Stimulated activated CD8-positive, alpha-beta memory T cell treated with anti-CD3 and anti-CD28 coated beads, Interleukin-4, amount 100 ng/mL, for 4 hours (primary cell): ENCODE measurements at places on chromosomes 3 and 15.

- DNase-seq: no peak
These were observed 380.7 kb downstream of the EPHB1 start for GRCh38 chr3:135175728-135176277.

GRCh38 chr3:152960684-152961083 is 125.8 kb downstream of the P2RY1 start:
- no peak for DNase-seq

DNA sequence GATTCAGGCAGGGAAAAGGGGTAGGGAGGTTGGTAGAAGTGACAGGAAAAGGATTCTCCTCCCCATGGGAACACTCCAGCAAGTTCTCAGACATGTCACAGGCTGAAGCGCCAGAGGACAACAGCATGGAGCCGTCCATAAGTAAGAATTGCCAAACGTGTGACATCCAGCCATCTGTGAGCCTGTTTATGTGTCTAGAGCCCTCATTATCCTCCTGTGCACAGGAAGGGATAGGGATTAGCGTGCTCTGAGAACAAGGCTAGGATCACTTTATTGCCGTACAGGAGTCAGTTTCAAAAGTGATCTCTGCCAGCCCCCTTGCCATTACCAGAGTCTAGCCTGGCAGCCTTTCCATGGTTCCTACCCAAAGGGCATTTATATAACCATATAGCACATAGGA is 549.5 kb downstream of the NTRK3 start:
- no peak for DNase-seq

DNA sequence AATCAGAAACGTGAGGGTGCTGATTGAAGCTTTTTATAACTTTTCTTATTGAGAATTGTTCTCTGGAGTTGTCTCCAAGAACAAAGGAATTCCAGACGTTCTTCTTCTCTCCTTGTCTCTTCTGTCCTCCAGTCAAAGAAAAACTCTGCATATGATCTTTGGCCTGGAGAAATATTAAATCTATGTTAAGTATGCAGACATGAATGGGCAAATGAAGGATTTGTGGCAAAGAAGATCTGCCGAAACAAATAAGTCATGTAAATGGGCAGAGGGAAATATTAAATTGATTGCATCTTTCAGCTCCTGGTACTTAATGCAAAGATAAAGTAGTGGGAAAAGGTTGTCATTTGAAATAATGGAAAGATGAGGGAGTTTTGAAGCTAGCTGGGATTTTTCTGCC is 74.9 kb downstream of the IGF1R start:
- DNase-seq: no peak

GRCh38 chr3:141452045-141452444 is 34.8 kb upstream of the RASA2 start:
- no peak for DNase-seq

DNA sequence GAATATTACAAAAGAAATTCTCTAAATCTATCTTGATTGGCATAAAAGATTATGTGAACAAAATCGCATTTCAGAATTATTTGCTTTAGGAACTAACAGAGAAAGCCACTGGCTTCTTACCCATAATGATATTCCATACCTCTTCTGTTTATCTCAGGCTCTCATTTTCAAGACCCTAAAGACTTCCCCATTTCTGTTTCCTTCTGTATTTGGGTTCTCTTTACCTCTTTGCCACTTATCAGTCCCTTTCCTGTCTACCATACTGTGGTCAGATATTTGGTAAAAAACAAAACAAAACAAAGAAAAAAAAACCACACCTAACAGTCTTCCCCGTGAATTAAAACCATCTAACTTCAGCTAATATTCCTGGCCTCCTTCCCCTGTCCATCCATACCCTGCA is 108.5 kb downstream of the LRRC28 start:
- no peak for DNase-seq

- no peak for DNase-seq
These were observed 577.7 kb downstream of the MECOM start for GRCh38 chr3:169085827-169086226.

GRCh38 chr15:55118344-55118870 is 78.3 kb downstream of the RSL24D1 start:
- no peak for DNase-seq

GRCh38 chr3:50817756-50818529 is 143.2 kb downstream of the DOCK3 start:
- DNase-seq: no peak

GRCh38 chr3:175129126-175129525 is 270.0 kb downstream of the NAALADL2 start:
- DNase-seq: no peak

- no peak for DNase-seq
These were observed 18.3 kb upstream of the SLMAP start for GRCh38 chr3:57737840-57738239.

DNA sequence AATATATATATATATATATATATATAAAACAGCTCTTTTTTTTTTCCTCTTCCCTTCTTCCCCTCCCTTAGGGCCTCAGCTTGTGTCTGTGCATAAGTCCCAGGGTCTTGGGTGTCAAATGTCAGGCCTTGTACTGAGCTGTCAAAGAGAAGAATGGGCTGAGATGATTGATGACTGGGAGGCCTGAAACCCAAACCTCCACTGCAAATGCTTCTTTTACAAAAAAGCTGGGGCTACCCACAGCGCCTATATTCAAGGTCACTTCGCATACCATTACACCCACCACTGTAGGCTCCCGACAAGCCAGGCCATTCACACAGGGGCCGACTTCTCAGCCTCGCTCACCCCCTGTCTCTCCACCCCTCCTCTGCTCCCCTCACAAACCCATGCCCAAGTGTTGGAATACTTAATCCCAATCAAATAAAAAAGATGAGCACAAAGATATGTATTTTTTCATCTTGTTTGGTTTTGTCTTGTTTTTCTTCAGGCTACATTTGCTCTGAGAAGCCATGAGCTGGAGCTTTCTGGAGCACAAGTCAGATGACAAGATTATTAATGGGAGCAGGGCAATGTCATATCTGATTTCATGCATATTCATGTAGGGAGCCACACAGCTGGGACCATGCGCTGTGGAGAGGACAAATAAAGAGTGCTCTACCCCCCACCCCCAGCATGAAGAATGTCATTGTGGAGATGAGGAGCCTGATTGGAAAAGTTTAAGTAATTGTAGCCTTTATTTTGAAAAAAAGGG is 614.4 kb upstream of the NR2F2 start:
- no peak for DNase-seq

- no peak for DNase-seq
These were observed 130.4 kb downstream of the FEZF2 start for GRCh38 chr3:62242831-62243509.

- no peak for DNase-seq
These were observed 372.1 kb downstream of the NR2F2 start for GRCh38 chr15:96702589-96702988.

DNA sequence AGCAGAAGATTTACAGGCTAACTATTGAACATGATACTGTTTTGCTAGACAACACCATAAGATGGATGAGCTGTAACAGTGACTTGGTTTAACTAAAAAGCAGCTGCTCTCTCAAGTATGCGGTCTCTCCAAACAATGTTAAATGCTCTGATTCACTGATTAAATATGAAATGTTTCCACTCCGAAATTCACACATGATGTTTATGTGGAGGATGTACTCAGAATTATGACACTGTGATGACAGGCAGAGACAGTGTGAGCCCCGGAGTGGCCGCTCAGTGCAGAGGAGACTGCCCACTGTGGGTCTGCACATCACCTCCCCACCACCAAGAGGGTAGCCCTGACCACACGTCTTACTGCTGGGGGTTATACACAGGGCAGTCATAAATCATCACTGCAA is 83.9 kb upstream of the MEX3B start:
- DNase-seq: no peak

- no peak for DNase-seq
These were observed 73.6 kb downstream of the APBA2 start for GRCh38 chr15:28959326-28959725.

DNA sequence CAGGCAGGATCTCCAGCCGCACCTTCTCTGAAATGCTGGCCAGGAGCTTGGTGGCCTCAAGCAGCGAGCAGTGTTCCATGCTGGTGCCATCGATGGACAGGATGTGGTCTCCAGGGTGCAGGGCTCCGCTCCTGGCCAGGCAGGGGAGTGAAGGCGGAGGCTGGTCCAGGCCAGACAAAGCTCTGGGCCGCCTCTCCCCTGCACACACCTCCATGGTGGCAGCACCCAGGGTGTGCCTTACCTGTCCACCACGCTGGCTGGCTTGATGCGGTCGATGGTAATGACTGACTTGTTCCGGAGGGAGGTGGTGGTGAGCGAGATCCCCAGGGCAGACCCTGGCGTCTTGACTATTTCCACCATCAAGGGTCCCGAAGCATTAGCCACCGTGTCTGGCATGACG is 20.0 kb downstream of the GRIP2 start:
- no peak for DNase-seq

- no peak for DNase-seq
These were observed 83.3 kb downstream of the MEX3B start for GRCh38 chr15:81962482-81962881.

GRCh38 chr3:11660242-11660641 is 16.5 kb upstream of the VGLL4 start:
- DNase-seq: no peak

DNA sequence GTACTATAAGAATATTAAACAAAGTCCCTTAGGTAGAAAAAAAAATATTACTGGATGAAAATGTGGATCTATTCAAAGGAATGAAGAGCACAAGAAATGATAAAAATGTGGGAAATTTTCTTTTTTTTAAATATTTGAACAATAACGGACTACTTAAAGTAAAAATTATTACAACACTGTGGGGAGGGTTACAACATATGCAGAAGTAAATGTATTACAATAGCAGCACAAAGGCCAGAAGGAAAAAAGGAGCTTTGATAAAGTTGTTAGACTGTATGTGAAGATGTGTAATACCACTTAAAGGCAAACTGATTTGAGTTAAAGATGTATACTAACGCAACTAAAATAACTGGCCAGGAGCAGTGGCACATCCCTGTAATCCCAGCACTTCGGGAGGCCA is 427.1 kb downstream of the SHQ1 start:
- no peak for DNase-seq

GRCh38 chr15:70516408-70517193 is 246.8 kb downstream of the UACA start:
- DNase-seq: no peak

DNA sequence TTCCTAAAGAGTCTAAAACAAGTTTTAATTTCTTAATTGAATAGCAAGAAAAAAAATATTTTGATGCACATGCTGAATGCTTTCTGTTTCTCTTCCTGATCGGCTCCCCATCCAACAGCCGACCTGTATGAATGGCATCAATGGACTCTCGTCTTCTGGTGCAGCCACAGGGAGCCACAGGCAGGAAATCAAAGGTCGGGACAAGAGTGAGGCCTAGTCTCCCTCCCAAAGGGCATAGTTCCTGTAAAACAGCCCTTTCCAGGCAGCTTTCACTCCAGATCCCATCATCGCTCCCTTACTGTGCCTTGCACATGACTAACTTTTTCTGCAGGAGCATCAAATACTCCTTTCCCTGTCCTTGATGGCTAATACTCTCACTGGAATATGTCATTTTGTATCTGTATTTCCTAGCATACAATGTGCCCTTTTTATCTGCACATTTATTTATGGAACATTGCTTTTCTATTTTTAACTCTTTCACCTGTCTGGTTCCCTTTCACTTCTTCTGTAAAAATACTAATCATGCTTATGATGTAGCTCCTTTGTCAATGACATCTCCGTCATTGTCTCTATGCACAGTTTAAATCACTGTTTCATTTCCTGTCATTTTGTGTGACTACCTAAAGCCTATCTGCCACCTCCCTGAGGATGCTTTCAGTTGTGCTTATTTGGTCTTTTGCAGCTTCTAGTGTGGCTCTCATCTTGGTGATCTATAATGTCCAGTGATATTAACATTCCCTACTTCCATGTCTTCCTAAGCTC is 326.2 kb downstream of the CTNNB1 start:
- no peak for DNase-seq

DNA sequence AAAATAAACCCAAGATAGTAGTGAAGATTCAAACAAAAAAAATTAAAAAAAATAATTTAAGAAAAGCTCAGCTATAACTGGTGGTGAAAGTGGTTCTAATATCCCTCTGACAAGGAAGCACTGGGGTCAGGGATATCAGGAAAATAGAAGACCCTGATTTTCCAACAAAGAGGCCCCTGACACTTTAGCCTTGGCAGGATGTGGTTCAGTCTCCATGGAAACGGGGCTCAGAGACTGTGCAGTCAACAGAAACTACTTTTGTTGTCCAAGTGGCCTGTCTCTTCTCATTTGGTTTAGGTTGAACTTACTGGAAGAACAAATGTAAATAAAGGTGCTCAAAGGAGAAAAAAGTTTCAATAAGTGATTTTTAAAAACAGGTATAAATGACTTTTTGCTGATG is 27.2 kb downstream of the INTS14 start:
- DNase-seq: no peak

DNA sequence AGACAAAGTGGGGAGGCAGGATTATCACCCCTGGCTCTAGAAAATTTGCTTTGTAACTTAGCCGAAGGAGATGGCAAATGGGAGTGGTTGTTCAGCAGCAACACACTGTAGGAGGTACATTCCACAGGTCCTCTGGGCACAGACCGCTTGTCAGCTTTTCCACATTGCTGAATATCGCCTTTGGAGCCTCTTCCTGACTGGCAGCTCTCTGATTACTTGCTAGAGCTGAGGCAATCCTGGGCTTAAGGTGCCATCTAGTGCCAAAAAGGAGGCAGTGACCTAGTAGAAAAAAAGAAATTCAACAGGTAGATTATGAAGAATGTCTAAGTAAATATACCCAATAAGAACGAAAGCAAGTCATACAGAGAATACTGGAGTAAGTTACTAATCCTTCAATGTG is 13.1 kb upstream of the SCN5A start:
- DNase-seq: no peak

GRCh38 chr3:10667269-10667668 is 148.8 kb upstream of the SLC6A11 start:
- DNase-seq: no peak

DNA sequence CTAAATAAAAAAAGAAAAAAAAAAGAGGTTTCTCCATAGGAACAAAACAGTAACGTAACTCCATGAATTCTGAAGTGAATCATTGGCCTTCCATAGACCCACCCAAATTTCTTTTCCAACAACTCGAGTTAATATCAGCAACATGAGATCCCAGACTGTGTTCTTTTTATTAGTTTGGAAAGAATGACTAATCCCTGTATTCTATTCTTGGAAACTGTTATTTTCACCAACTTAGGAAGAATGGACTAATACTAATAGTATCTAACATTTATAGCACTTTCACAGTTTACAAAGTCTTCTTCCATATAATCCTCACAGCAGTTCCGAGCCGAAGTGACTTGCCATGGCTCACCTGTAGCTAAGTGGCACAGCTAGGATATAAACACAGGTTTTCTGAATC is 72.7 kb upstream of the SLC4A7 start:
- no peak for DNase-seq

DNA sequence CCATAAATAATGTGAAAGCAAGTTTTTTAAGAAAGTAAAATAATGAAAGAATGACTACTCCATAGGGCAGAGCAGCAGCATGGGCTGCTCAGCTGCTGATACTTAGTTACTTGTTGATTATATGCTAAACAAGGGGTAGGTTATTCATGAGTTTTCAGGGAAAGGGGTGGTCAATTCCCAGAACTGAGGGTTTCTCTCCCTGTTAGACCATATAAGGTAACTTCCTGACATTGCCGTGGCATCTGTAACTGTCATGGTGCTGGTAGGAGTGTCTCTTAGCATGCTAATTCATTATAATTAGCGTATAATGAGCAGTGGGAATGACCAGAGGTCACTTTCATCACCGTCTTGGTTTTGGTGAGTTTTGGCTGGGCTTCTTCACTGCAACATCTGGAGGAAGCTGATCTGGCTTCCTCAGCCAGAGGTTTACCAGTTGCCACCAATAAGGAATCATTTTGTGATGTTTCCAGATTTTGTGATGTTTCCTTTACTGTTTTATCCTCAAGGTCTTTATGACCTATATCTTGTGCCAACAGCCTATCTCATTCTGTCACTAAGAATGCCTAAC is 121.8 kb upstream of the CHL1 start:
- no peak for DNase-seq
